LNCaP clone FGC (cell line): ENCODE measurements at places on chromosomes 4 and X.

DNA sequence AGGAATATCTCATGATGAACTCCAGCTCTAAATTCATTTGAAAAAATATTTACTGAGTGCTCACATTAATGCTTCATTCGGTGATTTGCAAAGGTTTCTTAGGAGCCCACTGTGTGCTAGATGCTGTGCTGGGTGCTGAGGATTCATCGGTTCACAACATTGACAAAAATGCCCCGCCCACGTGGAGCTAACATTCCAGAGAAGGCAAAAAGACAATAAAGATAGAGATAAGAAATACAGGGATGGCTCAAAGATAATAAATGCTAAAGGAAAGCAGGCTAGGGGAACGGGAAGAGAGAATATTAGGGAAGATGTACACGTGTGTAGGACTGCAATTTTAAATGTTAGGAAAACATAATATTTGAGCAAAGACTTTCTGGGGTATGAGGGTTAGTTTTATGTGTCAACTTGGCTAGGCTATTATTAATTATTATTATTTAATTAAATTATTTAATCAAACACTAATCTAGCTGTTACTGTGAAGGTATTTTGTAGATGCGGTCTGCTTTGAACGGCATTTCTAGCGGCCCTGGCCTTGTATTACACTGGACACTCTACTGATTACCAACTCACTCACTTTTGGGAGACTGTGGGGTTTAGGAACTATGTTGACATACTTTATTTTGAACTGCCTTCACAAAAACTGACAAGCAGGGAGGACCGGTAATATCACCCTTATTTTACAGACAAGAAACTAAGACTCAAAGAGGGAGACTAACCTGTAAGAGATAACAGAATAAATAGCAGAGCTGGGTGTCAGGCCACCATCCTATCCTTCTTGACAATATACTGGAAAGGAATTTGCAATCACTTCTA lies 61.9 kb upstream of the IRF2 start:
- DNase-seq = no peak

DNA sequence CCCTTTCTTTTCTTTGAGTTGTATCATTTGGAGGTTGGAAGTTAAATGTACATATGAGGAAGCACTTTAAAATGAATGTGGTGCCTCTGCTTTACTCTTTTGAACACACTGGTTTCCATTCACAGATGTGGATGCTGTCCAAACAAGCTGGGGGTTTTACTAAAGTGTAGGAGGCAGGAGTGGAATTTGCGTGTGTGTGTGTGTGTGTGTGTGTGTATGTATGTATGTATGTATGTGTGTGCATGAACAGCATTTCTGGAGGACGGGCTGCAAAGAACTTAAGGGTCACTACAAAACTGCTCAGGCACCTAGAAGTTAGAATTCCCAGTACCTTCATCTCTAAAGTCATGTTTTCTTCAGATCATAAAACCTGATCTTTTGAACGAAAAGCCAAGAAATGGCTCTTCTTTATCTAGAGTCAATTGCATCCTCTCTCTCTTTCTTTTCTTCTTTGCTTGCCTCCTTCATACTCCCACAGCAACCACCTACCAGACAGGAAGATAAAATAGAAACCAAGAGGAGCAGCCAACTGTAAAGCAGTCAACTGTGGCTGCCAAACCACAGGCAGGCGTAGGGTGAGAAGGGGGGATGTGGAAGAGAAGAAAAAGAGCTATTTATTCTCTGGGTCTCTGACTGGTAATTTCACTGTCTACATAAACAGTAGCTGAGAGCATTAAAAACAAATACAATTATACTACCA lies 177.0 kb upstream of the RASGEF1B start:
- DNase-seq = no peak

GRCh38 chrX:12895866-12896265 lies 10.6 kb upstream of the TLR8 start:
- DNase-seq = no peak

- peak; percentile 37 for DNase-seq
Observed at GRCh38 chr4:683982-684622, 4.8 kb downstream of the SLC49A3 start.

GRCh38 chr4:114187592-114187991 lies 208.1 kb upstream of the ARSJ start:
- peak; percentile 65 for DNase-seq
